CD14-positive monocyte (primary cell): ENCODE measurements at places on chromosomes 2 and 18.
A peak's percentile ranks its signal among the peaks of the same experiment; 100 is the strongest.

DNA sequence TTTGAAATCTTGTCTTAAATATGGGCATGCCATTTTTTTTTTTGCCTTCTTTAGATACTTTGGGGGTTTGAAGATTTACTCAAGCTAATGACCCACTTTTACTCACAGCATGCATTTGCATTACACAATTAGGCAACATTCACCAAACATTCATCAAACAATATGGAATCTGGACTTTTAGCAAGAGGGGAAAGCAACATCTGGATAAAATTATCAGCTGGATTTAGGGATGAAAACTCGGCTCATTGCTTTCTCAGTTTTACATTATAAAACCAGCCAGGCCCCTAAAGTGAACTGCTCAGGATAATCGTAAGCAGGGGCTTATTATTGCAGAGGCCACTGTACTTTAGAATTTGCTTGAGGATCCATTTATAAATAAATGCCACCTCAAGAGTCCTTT, 44.7 kb downstream of the SOX11 start:
- no peak overlapping the region for H3K4me3 ChIP-seq
- no peaks in the 10 kb centered on the region for H3K4me1 ChIP-seq
- H3K27ac ChIP-seq: no peak overlapping the region
- DNase-seq: no peak
- H3K27me3 ChIP-seq: no peaks in the 10 kb centered on the region

DNA sequence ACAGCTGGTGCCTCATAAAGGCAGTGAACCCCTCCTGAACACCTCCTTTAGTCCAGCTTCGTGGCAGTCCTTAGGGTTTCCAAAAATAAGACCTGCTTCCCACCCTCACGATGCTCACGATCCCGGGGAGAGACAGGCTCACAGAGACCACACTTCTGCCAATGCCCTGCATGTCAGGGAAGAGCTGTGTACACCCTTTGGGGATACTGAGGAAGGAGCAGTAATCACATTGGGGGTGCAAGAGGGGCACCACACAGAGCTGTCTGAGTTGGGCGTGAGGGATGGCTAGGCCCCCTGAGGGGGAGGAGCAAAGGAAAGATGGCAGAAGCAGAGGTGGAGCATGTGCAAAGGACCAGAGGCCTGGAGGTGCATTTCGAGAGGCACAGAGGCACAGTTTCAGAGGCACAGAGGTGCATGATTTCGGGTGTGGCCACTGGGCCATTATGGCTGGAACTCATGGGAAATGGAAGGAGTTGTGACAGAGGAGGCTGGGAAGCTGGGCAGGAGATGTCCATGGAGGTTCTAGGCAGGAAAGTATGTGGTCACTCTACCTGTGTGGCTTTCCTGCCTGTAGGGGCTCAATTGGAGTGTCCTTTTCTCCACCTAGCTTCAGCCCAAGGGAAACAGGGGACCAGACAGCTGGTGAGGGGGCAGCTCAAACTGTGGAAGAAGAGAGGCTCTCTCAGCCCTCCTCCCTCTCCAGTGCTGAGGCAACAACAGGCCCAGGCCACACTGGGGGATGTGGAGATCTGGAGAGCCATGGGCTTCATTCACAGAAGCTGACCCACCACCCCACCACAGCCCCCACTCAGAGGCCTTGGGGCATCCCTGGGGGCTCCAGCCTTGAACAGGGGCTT, 115.9 kb downstream of the CAPN13 start:
- no peak for DNase-seq
- H3K27ac ChIP-seq: no peak overlapping the region
- H3K27me3 ChIP-seq: no peaks in the 10 kb centered on the region
- peaks cover 5% of the 10 kb centered on the region for H3K4me1 ChIP-seq
- no peak overlapping the region for H3K4me3 ChIP-seq

DNA sequence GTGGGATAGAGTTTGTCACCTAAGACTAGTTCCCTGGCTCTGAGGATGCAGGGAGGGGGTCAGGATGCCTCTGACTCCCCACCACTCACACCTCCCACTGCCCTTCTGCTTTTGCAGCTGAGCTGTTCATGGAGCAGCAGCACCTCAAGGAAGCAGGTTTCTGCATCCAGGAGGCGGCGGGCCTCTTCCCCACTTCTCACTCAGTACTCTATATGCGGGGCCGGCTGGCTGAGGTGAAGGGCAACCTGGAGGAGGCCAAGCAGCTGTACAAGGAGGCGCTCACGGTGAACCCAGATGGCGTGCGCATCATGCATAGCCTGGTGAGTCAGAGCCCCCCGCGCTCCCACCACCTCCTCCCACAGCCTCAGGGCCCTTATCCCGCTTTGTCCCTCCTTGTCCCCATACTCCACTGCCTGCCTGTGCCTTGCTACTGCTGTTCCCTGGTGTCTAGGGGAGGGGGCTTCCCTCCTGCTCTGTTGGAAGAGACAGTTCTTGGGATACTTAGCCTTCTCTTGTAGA, 94.4 kb downstream of the STPG4 start:
- peak overlapping the region; percentile 45 for H3K27ac ChIP-seq
- peaks cover 54% of the 10 kb centered on the region for H3K4me1 ChIP-seq
- no peaks in the 10 kb centered on the region for H3K27me3 ChIP-seq
- H3K36me3 ChIP-seq: peaks cover 53% of the 10 kb centered on the region
- no peak for DNase-seq
- H3K4me3 ChIP-seq: no peak overlapping the region

GRCh38 chr2:107428781-107429180, 397.9 kb upstream of the RGPD4 start:
- no peaks in the 10 kb centered on the region for H3K27me3 ChIP-seq
- no peak overlapping the region for H3K4me3 ChIP-seq
- DNase-seq: no peak

- no peaks in the 10 kb centered on the region for H3K27me3 ChIP-seq
- DNase-seq: no peak
Measured at GRCh38 chr2:3344897-3345296, 32.7 kb downstream of the EIPR1 start.

- no peaks in the 10 kb centered on the region for H3K4me1 ChIP-seq
- H3K36me3 ChIP-seq: peaks cover 5% of the 10 kb centered on the region
- DNase-seq: no peak
- no peak overlapping the region for H3K4me3 ChIP-seq
Measured at GRCh38 chr2:67416136-67416535, 19.0 kb downstream of the ETAA1 start.

GRCh38 chr2:188705191-188705590, 269.0 kb upstream of the COL3A1 start:
- DNase-seq: no peak
- H3K27me3 ChIP-seq: no peaks in the 10 kb centered on the region
- no peak overlapping the region for H3K27ac ChIP-seq
- no peaks in the 10 kb centered on the region for H3K4me1 ChIP-seq

GRCh38 chr2:216540920-216541319, 42.3 kb downstream of the RPL37A start:
- H3K4me3 ChIP-seq: no peak overlapping the region
- H3K36me3 ChIP-seq: no peaks in the 10 kb centered on the region
- no peak for DNase-seq

- H3K4me1 ChIP-seq: peaks cover 14% of the 10 kb centered on the region
- no peaks in the 10 kb centered on the region for H3K36me3 ChIP-seq
- H3K27ac ChIP-seq: no peak overlapping the region
- H3K4me3 ChIP-seq: no peak overlapping the region
Measured at GRCh38 chr2:144642131-144642530, 122.2 kb upstream of the ZEB2 start.

GRCh38 chr2:56534321-56534720, 350.5 kb downstream of the CCDC85A start:
- H3K27ac ChIP-seq: no peak overlapping the region
- DNase-seq: no peak
- no peaks in the 10 kb centered on the region for H3K4me1 ChIP-seq
- H3K4me3 ChIP-seq: no peak overlapping the region

DNA sequence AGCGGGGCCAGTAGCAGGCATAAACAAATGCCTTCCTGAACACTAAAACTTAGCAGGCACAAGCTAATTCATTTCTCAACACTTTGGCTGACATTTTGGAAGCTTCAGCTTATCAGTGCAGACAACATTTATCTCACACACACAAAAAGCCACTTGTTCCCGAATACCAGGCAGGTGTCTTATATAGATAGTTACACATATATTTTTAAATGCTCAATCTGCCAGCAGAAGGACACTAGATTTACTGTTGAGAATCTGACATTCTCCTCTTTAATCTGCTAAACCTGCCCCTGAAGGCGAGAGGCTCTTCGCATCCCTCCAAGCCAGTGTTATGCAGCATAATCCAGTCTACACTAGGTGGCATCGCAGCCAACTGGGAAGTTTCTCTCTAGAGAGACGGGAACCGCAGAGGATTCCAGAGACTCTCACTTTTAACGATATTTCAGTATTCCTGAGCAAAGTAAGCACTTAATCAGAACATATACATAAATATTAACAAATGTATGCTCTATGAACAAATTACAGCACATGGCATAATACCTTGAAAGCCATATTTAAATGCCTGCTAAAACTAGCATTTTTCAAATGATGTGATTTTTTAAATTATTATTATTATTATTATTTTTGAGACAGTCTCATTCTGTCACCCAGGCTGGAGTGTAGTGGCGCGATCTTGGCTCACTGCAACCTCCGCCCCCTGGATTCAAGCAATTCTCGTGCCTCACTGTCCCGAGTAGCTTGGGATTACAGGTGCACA, 90.2 kb upstream of the SCG2 start:
- DNase-seq: no peak
- no peaks in the 10 kb centered on the region for H3K4me1 ChIP-seq
- no peak overlapping the region for H3K4me3 ChIP-seq
- H3K36me3 ChIP-seq: no peaks in the 10 kb centered on the region
- no peaks in the 10 kb centered on the region for H3K27me3 ChIP-seq

GRCh38 chr18:688323-688722, 24.1 kb downstream of the ENOSF1 start:
- H3K36me3 ChIP-seq: peaks cover 30% of the 10 kb centered on the region
- no peak overlapping the region for H3K27ac ChIP-seq
- no peaks in the 10 kb centered on the region for H3K4me1 ChIP-seq
- no peak for DNase-seq
- H3K4me3 ChIP-seq: no peak overlapping the region
- no peaks in the 10 kb centered on the region for H3K27me3 ChIP-seq

DNA sequence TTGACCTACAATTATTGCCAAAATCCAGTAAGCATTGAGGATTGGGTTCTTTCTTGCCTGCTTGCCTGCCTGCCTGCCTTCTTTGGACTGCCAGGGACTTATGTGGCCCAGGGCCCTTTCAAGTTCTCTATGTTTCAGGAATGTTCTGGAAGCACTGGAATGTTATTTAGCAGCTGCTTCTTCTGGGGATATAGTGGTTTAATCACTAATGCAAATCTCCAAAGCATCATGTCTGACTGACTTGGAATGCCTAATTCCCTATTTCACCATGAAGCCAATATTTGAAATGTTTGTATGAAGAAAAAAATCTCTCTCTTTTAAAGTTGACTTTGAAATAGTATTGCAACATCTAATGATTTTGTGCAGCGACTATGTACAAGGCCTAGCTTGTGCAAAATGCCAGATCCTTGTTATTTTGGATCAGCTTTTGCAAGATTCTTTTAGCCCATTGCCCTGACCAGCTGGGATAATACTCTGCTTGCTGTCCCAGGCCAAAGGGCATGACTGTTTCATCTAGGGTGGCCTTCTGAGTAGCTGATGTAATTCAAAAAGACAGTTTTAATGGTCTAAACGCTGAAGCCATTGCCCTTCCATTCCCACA, 204.6 kb downstream of the RND3 start:
- no peak overlapping the region for H3K4me3 ChIP-seq
- no peaks in the 10 kb centered on the region for H3K27me3 ChIP-seq
- H3K4me1 ChIP-seq: no peaks in the 10 kb centered on the region

DNA sequence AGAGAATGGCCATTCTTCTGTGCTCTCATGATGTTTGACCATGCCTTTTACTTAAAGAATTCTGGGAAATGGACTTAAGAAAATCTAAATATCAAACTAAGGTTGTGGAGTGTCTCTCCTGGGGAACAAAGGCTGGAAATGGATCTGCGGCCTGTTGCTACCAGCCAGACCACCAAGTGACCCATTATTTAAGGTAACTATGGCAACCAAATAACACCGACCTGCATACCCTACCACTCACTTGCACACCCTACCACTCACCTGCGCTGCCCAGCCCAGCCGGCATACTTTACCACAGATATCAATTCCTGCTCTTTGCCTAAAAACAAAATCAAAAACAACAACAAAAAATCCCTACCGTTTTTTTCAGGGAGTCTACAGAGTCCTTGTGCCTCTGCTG, 203.2 kb downstream of the NBAS start:
- no peaks in the 10 kb centered on the region for H3K4me1 ChIP-seq
- no peak overlapping the region for H3K4me3 ChIP-seq
- no peaks in the 10 kb centered on the region for H3K27me3 ChIP-seq
- no peak for DNase-seq
- H3K36me3 ChIP-seq: peaks cover 13% of the 10 kb centered on the region
- H3K27ac ChIP-seq: no peak overlapping the region

DNA sequence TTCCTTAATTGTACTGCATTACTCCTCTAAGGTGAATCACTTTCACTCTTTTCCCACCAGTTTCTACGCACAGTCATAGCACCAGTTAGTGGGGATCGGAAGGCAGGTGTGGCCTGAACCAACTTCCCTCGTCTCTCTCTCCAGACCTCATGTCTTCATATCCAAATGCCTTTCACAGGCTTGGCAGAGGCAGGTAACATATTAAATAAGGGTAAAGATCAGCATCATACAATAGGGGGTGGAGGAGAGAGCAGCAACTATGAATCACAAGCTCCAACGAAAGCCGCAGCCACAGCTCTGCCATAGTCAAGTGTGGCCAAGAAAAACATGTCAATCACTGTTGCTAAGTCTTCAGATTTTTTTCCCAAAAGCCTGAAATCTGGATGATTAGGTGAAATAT, 40.3 kb downstream of the AP1S3 start:
- H3K27ac ChIP-seq: no peak overlapping the region
- no peak overlapping the region for H3K4me3 ChIP-seq
- no peaks in the 10 kb centered on the region for H3K36me3 ChIP-seq
- DNase-seq: no peak

GRCh38 chr18:56118422-56118821, 520.0 kb downstream of the TXNL1 start:
- no peak overlapping the region for H3K27ac ChIP-seq
- H3K27me3 ChIP-seq: no peaks in the 10 kb centered on the region
- no peak for DNase-seq
- no peaks in the 10 kb centered on the region for H3K36me3 ChIP-seq
- H3K4me3 ChIP-seq: no peak overlapping the region
- H3K4me1 ChIP-seq: peaks cover 5% of the 10 kb centered on the region

DNA sequence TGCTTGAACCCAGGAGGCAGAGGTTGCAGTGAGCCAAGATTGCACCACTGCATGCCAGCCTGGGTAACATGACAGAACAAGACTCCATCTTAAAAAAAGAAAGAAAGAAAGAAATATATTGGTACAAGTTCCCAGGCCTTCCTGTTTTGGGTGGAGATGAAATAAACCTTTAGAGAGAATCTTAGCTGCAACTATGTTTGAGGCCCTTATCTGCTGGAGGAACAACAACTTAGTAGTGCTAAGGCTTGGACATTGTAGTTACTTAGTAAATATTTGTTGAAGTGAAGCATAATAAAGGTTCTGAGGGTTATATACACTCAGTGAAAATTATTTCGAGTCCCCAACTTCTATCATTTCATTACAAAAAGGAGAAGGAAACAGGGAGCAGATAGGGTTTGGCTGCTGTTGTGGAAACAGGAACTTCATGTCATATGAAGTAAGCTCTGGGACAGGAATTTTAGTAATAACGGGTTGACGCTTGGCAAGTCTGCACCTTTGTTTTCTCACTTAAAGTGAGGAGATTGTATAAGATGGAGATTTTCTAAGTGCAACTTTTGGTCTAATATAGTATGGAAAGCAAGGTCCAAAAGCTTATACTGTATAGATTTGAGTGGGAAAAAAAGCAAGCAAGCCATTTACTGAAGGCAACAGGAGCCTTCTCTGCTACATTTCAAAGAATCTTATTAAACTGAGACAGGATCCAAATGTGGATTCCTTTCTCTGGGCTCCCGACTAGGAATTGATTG, 40.0 kb upstream of the AGPS start:
- no peaks in the 10 kb centered on the region for H3K36me3 ChIP-seq
- DNase-seq: peak; percentile 32
- H3K4me3 ChIP-seq: peak overlapping the region; percentile 60
- H3K27ac ChIP-seq: peak overlapping the region; percentile 73
- no peaks in the 10 kb centered on the region for H3K27me3 ChIP-seq
